ENCODE measurements at places on chromosomes 2 and 18. TPM values are rescaled to one million over a fixed set of nuclear protein-coding genes. Genes with fewer than 3 reads are reported as not detected.

Gene NETO1
- 4.9 TPM for total RNA-seq

DNA sequence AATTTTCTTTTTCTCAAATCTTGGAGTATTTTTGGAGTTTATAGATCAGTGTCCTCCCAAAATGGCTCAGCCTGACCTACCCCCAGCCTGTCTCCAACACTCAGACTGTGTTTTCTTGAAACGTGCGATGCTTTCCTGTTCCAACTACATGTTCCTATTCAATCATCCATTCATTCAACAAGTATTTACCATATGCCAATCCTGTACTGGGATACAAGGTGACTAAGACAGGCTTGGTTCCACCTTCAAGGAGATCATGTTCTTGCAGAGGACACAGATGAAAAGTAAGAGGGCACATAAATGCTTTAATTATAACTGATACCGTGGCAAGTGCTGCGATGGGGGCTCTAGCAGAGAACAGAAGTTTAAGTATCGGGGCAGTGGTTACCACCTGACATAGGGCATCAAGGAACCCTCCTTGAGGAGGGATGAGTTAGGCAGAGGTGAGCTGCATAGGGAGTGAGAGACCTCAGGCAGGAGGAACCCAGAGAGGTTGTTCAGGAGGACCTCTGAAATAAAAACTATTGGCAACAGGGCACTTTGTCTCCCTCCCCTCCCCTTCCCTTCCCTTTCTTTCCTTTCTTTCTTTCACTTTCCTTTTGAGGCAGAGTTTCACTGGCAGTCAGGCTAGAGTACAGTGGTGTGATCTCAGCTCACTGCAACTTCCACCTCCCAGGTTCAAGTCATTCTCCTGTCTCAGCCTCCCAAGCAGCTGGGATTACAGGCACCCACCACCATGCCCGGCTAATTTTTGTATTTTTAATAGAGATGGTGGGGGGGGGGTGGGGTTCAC, 469.0 kb downstream of the EPHA4 start:
- no peak for DNase-seq

DNA sequence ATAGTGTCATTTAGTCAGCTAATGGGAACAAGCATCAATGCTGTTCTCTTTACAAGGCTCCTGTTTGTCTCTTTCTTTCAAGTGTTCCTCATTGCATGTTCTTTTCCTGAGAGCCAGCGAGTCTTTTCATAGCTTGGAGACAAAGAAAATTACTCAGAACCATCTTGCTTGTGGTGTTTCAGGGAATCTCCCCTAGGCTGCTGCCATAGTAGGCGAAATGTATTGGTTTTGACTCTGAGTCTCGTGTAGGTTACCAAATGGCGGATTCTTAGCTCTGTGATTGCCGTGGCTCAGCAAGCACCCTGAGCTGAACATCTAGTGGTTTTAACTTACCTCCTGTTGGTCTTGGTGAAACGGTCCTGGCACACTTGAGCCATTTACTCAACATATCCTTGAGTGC, 68.7 kb downstream of the RHBDD1 start:
- DNase-seq, result no peak

GRCh38 chr18:59929621-59930295, 30.0 kb downstream of the PMAIP1 start:
- DNase-seq, result peak; percentile 56

DNA sequence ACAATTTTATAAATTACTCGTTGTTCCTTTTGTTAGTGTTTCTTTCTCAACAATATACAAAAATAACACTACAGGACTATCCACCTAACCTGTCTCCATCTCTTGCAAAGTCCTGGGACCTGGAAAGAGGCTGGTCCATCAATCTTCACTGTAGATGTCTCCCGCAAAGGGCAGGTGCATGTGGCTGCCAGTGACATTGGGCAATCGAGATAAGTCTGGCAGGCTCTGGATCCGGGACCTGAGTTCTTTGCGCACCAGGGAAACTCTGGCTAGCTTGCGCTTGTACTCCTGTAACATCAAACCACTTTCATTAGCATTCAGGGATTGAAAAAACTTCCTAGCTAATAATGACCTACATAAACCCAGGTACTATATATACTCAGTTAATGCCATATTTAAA, 20.5 kb downstream of the RMP24 start:
- no peak for DNase-seq

DNA sequence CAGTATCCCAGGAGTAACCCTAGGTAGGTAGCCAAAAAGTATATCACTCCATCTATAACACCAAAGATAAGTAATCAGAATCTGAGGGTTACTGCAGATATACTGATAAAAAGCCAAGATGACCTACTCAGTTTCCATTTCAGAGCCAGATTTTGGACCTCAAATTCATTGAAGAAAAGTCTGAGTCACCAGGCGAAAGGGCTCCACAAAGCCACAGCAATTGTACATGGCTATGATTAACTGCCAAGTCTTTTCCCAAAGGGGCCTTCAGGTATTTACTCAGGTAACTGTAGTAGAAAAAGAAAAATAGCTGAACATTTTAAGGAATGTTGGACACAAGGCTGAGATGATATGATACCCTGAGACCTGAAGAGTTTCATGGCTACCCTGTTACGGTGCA, 75.6 kb upstream of the KCNH7 start:
- no peak for DNase-seq

DNA sequence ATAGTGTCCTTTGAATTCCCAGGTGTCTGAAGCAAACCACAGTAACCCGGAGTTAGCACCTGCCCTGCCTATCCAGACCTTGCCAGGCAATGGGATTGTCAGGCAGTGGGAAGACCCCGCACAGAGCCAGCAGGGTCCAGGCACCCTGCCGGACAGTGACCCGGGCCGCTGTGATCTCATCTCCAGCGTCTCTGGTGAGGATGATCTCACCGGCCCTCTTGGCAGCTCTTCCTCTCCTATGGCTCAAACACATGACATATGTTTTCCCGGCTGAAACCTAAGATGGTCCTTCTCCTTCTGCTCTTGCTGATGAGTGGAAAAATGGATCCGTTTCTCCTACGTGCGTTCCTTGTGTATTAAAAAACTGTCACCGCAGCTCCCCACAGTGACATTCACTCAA, 75.1 kb downstream of the ACOXL start:
- DNase-seq, result no peak

DNA sequence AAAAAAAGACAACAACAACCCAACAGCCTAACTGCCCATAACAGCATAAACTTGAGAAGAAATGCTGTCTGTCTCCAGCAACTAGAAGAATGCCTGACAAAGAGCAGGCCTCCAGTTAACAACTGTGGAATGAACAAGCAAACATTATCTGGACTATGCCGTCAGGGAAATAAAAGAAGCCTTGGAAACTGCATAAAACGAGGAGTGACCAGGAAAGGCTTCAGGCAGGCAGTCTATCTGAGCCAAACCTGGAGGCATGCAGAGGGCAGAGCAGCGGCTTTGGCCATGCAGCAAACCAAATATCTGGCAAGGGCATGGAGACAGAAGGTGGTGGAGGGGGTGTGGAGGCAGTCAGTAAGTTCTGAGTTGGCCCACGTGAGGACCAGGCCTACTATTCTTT, 11.1 kb downstream of the HES6 start:
- no peak for DNase-seq
